Caudate nucleus (tissue), 63 donors: ENCODE measurements at places on chromosomes 2 and 18.

- DNase-seq, result no peak
Observed at GRCh38 chr2:223477318-223477717, 124.8 kb downstream of the SCG2 start.

DNA sequence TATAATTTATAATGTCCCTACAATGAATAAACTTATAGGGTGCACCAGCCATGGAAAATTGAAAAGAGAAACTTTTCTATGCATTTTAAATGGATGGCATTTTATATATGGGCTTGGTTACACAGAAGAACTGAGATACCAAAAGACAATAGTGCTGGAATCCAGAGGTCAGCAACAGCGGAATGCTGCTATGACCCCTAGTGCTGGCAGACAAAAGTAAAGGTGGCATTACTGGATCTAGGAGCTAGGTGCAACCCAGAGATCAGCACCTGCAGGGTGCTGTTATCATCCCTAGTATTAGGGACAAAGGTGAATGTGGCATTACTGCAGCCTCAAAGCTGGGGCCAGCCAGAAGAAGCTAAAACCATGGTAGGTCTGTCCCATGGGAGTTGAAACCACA, 392.7 kb upstream of the ST6GAL2 start:
- no peak for DNase-seq

- no peak for DNase-seq
Observed at GRCh38 chr2:85957256-85957655, 68.5 kb upstream of the ST3GAL5 start.

- DNase-seq, result no peak
Observed at GRCh38 chr2:73063909-73064875, 7.3 kb downstream of the SFXN5 start.

GRCh38 chr2:98293030-98293429, 53.2 kb upstream of the CNGA3 start:
- no peak for DNase-seq
